Stimulated activated CD4-positive, alpha-beta T cell treated with anti-CD3 and anti-CD28 coated beads, Interleukin-1b, Interleukin-23, amount 100 ng/mL, for 1 hour (primary cell): ENCODE measurements at places on chromosomes 7 and 10.

GRCh38 chr10:104306897-104307296 is 31.4 kb downstream of the ITPRIP start:
- no peak for DNase-seq

DNA sequence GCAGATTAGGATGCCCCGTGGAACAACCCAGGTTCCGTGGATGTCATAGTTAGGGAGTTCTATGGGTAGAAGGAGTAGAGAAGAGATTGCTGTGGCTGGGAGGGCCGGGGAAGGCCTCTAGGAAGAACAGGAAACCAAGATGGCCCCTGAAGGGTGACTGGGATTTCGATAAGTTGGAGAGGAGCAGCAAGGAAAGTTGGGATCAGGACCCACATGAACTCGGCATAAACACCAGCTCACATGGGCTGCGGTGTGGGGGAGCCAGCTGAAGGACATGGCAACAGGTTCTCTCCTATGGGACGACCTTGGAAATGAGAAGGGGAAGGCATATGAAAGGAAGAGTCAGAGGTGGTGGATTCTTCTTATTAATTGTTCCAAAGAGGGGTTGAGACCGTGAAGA is 333.7 kb upstream of the SHH start:
- DNase-seq, result no peak

DNA sequence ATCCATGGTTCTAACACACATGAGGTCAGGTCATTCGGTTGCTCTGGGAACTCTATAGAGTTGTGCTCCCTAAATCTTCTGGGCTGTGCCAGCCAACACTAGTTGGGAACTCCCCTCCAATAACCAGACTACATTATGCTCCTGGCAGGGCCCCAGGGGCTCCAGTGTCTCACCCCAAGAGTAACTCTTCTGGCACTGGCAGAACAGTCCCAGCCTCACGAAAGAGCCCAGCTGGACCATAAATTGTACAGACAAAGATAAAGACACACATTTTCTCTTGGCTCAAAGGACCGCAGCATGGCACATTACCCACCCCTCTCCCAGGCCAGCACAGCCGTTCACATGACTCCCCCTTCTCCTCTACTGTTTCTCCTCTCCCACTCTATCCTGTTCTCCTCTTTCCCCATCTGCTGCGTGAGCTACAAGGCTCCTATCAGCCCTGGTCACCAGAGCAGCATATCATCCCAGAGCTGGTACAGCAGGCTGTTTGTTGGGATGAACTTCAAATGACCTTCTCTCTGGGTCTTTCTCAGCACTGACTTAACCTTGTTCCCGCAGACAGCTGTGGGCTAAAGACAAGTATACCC is 230.6 kb downstream of the PLXNA4 start:
- DNase-seq, result no peak

GRCh38 chr7:32061346-32061745 is 8.9 kb downstream of the PDE1C start:
- DNase-seq, result no peak

- DNase-seq, result no peak
Observed at GRCh38 chr7:144777005-144777839, 58.6 kb downstream of the TPK1 start.

DNA sequence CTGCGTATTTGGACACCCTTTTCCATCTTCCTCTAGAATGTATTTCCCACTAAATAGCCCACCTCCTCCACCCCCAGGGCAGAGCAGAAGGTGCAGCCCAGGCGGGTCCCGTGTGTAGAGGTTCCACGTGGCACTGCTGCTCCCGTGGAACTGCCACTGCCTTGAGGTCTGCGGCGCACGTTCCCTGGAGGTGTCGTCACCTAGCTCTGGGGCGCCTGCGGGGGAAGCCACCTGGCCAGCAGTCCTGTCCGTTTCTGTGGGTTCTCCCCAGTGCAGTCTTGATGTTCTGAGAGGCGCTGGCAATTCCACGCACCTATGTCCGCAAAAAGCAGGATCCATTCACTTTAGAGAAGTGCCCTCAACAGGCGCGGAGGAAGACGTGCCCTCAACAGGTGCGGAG is 21.9 kb downstream of the BNIP3 start:
- no peak for DNase-seq

- DNase-seq, result no peak
Observed at GRCh38 chr7:96414931-96415292, 93.0 kb upstream of the SLC25A13 start.

DNA sequence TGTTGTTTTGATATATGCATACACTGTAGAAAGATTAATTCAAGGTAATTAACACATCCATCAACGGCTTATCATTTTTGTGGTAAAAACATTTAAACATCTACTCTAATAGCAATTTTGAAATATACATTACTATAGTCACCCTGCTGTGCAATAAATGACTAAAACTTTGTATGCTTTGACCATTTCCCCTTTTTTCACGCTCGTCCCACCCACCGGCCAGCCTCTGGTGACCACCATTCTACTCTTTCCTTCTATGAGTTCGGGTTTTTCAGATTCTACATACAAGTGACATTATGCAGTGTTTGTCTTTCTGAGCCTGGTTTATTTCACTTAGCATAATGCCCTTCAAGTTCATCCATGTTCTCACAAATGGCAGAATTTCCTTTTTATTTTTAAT is 21.3 kb downstream of the CYCS start:
- no peak for DNase-seq

DNA sequence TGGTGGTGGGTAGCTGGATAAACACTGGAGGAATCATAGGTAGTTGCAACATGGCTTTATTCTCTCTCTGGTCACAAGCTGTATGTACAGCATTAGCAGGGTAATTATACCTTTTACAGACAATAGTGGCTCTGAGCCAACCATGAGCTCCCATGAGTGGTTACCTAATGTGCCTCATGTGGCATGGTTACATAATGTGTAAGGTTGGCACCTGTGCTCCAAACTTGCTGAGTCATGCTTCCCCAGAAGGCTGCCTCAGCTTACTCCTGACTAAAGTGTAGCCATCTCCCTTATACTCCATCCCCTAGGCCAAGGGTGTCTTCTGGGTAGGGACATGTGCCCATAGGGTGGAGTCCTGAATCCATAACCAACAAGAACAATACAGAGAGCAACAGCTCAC is 345.3 kb upstream of the SEMA3C start:
- no peak for DNase-seq

- DNase-seq, result no peak
Observed at GRCh38 chr10:47259466-47259865, 40.5 kb upstream of the GDF10 start.

DNA sequence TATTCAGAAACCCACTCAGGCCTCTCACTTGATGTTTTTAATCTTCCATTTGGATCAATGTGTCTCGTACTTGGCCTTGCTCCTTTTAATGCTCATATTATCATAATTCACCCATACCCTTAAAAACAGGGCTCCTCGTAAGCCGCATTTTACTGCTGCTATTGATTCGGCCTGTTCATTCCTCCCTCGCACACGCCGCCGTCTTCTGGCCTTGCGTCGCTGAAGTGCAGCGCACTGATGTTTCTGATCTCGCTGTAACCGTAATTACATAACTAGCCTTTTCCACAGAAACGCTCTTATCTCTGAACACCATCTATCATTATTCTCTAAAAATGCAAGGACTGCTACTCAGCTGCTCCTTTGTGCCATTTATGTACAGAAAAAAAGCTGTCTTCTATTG is 544.5 kb upstream of the FOXK1 start:
- DNase-seq, result no peak

GRCh38 chr7:114084002-114084471 is 165.2 kb upstream of the PPP1R3A start:
- no peak for DNase-seq
